ENCODE measurements at places on chromosomes 11 and 22.

- no peak for DNase-seq
Observed at GRCh38 chr22:49776891-49777290, 50.8 kb downstream of the BRD1 start.

GRCh38 chr22:19517919-19518611, 6.1 kb downstream of the CLDN5 start:
- no peak for DNase-seq

DNA sequence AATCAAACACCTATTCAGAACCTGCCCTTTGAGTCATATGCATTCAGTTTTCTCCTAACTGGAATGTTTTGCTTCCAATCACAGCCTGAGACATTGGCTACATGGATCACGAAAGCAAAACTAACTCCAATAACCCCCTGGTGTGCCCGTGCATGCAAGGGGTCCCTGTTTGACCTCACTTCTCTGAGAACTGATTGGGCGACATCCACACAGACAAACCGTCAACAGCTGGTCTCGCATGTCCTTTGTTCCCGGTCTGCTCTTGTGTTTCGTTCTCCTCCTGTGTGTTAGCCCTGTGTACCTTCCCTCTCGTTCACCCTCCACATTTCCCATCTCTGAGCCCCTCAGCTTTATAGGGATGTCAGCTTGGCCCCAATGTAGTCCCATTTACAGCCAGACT, 67.2 kb upstream of the TTC12 start:
- DNase-seq = no peak

GRCh38 chr22:33706100-33706499, 214.2 kb downstream of the LARGE1 start:
- DNase-seq = no peak

DNA sequence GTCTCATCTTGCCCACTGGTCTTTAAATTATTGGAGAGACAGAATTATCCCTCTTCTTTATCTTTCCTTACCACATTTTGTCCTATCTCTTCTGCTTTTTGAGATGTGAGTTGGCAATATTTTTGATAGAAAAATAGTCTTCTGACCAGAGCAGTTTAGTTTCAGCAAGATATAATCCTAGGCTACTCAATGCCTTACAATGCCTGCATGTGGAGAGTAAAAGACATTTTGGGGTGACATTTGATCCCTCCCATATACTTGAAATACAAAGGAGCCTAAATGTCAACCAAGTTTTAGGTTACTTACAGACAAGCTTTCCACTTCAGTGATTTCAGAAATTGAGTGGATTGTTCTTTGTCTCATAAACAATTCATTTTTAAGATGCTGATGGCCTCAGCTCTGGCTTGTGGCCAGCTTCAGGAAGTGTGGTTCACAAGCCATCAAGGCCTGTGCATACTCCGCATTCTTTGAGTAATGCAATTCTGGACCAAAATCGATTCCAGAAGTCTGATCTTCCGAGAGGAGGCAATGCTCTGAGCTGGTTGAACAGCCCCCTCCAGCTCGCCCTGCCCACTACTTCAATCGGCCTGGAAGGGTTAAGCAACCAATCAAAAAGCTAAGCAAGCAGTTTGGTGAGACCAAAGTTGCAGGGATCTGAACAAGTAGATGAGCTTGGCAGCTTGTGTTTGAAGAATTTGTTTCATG, 274.4 kb downstream of the BLID start:
- no peak for DNase-seq

DNA sequence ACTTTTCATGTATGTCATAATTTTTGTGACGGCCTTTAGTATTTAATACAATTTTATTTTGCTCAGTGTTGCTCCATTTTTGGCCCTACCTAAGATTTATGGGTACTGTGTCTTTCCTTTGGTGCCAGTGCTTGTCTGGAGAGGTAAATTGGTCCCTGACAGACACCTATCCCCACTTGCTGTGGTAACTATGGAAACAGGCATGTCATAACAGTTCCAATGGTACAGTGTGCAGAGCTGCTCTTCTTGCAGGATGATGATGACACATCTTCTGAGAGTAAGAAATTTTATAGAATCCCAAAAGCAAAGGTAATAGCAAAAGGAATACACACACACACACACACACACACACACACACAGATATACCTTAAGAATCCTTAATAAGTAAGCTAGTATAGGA, 118.5 kb downstream of the ELP4 start:
- no peak for DNase-seq

DNA sequence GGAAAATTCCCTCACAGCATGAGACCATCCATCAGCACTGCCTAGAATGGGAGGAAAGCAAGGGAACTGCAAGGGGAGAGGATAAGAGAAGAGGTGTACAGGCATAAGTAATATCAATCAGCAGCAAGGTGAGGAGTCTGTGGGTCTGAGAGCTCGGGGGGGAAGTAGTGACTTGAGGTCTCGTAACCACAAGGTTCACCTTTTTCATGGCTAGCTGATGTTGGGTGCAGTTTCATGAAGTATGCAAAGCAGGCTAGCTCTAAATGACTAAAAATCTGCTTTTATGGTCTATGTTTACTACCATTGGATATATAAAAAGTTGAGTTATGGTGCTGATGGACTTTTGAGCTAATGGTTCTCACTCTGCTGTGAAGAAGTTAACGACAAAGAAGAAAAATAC, 35.8 kb downstream of the OR4C6 start:
- DNase-seq = no peak

DNA sequence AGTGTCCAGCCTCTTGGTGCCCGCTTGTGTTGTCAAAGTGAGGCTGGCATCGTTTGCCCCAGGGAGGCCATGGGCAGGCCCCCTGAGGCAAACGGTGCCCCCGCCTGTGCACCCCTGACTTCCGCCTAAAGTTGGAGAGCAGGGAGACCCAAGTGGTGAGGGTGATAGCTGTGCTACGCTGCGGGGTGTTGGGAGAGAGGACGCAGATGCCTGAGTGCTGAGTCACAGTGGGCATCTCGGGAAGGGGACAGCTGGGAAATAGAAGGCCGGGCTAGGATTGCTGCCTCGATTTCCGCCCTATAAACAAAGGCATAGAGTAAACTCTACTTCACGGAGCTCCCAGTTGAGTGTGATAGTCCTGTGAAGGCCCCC, 5.8 kb downstream of the GRIK4 start:
- no peak for DNase-seq

DNA sequence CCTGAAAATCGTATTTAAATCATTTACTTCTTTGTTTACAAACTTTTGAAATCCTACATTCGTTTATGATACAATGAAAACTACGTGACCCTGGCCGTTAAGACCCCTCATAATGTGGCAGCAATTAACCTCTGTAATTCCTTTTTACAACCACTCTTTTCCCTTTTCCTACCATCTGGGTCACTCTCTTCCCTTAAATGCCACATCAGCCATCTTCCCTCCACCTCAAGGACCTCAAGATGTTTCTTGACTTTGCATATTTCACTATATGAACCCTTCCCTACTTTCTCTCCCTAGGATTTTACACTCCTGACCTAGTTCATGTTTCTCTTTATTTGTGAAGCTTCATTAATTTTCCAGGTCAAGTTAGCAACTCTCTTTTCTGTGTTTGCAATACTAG, 26.8 kb downstream of the OR2AG2 start:
- DNase-seq = no peak

DNA sequence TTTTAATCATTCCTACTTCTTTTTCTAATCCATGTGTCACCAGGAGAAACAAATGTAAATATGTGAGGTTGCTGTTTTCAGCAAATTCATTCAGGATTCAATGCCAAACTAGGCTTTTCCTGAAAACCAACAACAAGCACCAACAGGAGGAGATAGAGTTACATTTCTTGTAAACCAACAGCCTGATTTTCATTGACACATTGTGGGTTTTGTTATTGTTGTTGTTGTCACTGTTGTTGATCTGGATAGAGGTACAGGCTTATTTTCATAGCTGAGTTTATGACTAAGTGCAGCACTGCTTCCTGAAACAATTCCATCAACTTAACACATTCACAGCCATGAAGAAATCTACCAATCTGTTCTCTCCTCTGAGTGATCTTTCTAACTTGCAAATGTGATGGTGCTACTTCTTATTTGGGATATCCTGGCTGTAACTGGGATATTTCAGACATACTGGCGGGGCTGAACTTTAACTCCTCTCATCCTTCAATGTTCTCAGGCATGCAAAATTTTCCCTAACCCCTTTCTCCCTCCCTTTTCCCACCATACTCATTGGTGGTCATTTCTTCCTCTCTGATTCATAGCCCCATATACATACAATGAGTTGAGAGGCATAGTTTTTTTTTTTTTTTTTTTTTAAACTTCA, 65.5 kb downstream of the ME3 start:
- no peak for DNase-seq

Measured in activated naive CD8-positive, alpha-beta T cell treated with anti-CD3 and anti-CD28 coated beads, Interleukin-2, amount 50 U/mL, for 16 hours (primary cell).